ENCODE measurements at places on chromosomes 1 and 21.

- no peak for DNase-seq
Measured at GRCh38 chr1:164977561-164977960, 379.0 kb downstream of the LMX1A start.

GRCh38 chr1:50603274-50604271, 180.3 kb upstream of the DMRTA2 start:
- no peak for DNase-seq

DNA sequence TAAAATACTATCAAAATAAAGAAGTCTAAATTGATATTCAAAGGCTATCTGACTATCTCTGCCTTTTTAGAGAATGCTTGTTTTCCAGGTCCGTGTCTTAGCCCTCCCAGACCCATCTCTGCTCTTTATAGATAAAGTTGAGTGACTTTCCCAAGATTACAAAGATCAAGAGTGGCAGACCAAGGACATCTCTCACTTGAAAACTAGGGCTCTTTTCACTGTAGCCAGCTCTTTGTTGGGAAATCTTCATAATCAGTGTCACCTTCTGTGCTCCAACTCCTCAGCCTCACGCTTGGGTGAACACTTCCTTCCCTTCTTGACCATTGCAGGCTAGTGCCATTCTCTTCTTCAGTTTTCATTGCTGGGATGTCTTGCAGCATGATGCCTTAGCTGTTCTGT, 211.1 kb downstream of the PBX1 start:
- DNase-seq, result no peak

DNA sequence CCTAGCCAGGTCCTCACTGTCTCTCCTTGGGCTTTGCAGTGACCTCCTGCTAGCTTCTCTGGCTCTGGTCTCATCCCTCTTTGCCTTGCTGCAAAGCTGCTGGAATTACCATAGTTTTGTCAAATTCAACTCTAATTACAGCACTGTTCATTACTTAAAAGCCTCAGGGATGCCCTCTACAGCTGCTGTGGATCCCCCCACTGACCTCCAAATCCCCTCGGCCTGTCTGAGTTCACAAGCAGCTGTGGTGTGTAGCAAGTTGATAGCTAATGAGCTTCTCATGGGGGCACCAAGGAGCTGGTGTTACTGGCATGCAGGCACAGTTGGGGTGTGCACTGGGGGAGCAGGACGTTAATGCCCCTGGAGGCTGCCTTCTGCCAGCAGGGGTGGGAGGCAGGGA, 24.8 kb downstream of the NIPAL3 start:
- DNase-seq, result no peak

DNA sequence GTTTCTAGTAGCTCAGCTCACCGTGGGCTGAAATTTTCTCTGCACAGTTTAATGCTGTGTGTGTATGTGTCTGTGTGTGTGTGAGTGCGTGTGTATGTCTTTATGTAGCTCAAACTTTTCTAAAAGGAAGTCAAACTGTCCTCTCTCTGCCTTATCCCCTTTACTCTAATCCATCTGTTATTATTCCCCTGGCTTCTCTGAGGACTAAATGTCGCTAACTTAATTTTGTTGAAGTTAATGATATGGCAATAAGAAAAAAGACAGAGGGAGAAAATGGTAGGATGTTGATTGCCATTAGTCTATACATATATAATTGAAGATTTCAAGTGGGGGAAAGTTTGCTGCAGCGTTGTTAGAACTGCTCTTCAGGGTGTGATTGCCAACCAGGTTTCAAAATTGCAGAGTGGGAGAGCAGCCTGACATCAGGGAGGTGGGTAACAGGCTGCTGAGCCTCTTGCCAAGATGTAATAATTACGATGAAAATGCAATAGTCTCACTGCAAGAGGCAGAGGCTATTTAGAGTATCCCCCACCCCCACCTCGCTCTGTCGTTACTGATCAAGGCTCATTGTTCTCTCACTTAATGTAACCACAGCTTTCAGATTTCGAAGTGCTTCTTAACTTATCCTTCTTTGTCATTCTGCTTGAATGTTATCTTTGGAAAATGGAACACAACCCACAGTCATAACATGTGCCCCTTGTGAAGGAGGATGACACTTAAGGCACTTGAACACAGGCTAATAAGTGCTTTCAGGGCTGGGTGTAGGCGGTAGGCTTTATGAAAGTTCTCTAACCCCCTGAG, 559.0 kb upstream of the PLXNA2 start:
- no peak for DNase-seq

DNA sequence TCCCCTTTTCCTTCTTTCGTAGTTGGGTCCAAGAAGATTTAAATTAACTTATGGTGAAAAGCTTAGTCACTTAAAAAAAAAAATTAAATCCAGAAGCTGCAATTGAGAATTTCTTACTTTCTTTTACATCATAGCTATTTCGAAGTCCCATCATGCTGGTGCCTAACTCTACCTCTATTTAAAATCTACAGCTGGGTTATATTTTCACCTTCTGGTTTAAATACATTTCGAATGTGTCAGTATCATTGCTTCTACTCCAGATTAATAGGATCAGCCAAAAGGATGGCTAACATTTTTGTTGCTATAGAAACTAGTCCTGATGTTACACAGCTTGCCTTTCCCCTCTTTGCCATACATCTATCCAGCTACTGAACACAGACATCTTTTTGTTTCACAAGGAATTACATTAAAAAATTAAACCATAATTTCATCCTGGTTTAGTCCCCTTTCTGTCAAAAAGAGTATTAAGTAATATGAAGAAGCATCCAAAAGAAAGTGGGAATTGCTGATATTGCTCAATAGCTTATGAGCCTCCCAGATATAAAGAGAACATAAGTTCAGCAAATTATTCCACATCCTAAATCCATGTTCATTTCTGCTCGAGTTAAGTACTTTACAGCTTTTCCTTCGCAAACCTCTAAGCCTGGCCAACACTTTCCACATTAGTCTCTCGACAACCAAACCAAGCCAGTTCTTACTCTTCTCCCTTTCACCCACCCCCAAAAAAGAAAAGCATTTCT, 396.7 kb upstream of the DAB1 start:
- DNase-seq, result no peak

DNA sequence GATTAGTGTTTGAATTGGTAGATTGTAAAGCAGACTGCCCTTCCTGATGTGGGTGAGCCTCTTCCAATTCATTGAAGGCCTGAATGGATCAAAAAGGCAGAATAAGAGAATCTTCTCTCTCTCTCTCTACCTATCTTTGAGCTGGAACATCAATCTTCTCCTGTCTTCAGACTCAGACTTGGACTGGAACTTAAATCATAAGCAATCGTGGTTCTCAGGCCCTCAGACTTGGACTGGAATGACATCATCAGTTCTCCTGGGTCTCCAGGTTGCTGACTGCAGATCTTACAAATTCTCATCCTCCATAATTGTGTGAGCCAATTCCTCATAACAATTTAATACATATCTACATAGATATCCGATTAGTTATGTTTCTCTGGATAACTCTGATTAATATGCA, 66.8 kb downstream of the IER5 start:
- no peak for DNase-seq

DNA sequence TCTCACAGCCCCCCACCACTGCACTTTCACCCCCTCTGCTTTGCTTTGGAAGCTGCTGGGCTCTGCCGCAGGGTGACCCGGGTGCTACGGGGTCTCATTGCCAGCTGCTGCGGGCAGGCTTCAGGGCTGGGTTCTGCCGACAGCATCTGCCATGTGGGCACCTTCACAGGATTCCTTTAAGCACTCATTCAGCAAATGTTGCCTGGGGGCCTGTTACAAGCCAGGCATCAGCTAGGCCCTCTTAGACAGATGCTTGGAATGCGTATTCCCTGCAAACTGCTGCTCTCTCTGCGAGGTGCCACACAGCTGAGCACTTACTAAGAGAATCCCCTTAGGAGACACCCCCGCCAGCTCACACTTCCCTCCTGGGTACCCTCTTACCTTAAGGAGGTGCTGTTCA, 29.2 kb downstream of the COL16A1 start:
- DNase-seq, result no peak

DNA sequence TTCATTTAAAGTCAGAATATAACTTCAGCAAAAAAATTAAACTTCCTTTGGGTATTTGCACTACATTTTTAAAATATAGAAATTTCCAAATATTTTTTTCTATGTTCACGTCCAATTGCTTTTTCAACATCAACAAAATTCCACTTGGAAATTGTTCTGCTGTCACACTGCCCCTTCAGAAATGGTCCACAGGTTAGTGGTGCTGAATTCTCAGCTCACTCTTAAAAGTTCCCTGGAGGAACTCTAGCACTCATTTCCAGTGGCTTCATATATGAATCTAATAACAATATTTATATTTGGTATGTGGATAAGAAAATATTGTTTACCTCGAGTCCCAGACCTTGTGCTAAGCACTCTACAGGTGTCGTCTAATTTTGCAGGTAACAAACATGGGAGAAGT, 27.4 kb upstream of the VAV3 start:
- DNase-seq, result no peak

DNA sequence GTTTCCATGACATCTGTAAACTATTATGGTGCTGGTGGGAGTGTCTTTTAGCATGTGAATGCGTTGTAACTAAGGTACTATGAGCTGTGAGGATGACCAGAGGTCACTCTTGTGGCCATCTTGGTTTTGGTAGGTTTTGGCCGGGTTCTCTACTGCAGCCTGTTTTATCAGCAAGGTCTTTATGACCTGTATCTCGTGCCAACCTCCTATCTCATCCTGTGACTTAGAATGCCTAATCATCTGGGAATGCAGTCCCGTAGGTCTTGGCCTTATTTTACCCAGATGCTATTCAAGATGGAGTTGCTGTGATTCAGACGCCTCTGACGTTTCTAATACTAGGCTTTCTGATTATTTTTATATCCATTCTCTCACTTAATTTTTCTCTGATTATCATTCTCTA, 9.4 kb downstream of the NCAM2 start:
- DNase-seq, result no peak

DNA sequence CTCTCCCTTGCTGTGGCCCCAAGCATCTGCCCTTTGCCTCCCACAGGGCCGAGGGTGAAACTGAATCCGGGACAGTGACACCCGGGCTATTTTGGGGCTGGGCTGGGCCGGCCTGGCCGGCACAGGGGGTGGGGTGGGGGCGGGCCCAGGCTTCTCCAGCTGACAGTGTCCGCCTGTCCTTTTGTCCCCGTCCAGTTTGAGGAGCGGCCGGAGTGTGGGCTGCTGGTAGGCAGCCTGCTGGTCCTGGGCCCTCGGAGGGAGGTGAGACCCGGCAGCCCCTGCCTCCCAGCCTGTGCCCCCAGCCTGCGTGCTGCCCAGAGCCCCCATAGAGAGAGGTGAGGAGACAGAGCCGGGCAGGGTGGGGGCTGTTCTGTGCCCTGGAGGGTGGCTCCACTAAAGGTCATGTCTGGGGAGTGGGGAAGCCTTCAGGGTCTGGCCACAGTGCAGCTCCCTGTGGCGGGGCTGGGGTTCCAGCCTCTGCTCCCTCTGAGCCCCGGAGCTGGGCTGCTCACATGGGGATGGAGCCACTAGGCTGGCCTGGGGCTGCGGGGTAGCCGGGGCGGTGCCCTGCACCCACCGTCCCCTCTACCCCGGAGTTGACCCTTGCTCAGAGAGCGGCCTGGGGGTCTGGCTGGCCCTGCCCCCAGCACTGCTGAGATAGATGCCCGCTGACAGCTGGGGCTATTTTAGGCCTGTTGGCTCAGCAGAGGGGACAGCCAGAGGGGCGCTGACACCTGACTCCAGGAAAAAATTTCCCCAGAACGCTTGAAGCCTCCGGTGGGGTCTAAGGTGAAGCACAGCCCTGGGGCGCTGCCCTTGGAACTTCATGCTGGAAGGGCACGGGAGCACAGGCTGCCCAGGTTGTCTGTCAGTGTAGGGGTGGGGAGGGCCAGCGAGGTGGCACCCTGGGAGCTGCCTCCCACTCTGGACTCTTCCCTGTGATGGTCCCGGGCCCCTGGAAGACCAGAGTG, at the start of gene OBSCN:
TSS of gene OBSCN (plus strand) at position 194 of the 971 bp plus-strand sequence. CDS start 3,740 bp downstream, outside the sequence.
- no peak for DNase-seq

- peak; percentile 10 for DNase-seq
Measured at GRCh38 chr1:207959141-207959825, 48.4 kb upstream of the CD34 start.

GRCh38 chr1:54052431-54052933, 522 bp downstream of the TMEM59 start:
- peak; percentile 81 for DNase-seq

DNA sequence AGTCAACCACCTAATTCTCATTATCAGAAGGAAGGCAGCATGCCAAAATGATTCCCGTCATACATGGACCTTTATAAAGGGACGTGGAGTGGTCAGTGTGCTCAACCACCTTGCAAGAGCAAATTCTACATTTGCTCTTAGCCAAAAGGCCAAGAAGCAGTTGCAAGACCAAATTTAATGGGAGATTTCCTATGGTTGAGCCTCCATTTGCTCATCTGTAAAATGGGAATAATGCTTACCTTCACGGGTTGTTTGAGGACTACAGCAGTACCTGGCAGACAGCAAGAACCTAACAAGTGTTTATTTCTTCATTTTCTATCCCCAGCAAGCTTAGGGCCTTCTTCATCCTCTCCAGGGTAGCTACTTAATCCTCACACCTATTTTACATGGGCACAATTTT, 17.4 kb upstream of the PADI4 start:
- no peak for DNase-seq

- DNase-seq, result no peak
Measured at GRCh38 chr1:46039571-46040052, 92.8 kb downstream of the PIK3R3 start.

DNA sequence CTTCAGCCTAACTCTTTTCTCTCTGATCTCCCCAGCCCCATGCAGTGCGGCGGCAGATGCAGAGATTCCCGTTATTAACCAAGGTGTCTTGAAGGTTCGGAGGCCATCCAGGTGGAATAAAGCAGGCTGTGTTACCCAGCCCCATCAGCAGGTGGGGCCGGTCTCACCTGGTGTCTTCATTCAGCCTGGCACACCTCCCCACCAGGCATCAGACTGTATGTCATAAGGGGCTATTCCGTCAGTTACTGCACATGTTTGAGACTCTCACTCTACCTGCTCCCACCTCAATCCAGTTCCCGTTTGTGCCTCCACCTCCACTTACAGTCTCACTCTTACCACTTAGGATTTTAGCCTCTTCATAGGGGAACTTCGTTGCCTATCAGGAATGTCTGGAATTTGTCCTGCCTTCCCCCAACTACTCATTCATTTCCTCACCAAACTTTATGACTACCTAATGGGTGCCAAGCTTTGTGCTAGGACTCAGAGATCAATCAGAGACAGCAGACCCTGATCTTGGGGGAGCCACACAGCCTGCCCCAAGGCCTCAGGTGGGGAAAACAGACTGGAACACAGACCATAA, 170.2 kb downstream of the PLPP3 start:
- DNase-seq, result no peak

- DNase-seq, result no peak
Measured at GRCh38 chr1:57088653-57089052, 122.8 kb upstream of the C8B start.

- DNase-seq, result no peak
Measured at GRCh38 chr1:190759807-190760206, 282.1 kb upstream of the BRINP3 start.

GRCh38 chr1:87940421-87940820, 611.7 kb downstream of the LMO4 start:
- no peak for DNase-seq

Data from nucleus accumbens (tissue), 56 donors.